Left forelimb (tissue), 1 donor: ENCODE measurements at places on chromosomes 5 and 9.

DNA sequence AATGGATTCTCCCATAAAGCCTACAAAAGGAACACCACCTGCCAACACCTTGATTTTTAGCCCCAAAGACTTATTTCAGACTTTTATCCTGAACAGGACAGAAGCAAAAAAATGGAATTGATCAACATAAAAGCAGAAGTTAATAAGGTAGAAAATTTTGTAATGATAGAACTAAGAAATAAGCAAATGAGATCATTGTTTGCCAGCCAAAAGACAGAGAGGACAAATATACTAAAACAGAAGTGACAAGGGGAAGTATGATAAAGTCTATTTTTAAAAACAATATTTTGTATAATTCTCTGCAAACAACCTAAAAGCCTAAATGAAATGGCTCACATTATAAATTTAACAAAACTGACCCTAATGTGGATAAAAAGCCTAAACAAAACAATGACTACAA is 110.5 kb upstream of the PRSS3 start:
- no peak for DNase-seq

- DNase-seq, result no peak
Measured at GRCh38 chr9:18996211-18996610, 36.8 kb downstream of the SAXO1 start.

DNA sequence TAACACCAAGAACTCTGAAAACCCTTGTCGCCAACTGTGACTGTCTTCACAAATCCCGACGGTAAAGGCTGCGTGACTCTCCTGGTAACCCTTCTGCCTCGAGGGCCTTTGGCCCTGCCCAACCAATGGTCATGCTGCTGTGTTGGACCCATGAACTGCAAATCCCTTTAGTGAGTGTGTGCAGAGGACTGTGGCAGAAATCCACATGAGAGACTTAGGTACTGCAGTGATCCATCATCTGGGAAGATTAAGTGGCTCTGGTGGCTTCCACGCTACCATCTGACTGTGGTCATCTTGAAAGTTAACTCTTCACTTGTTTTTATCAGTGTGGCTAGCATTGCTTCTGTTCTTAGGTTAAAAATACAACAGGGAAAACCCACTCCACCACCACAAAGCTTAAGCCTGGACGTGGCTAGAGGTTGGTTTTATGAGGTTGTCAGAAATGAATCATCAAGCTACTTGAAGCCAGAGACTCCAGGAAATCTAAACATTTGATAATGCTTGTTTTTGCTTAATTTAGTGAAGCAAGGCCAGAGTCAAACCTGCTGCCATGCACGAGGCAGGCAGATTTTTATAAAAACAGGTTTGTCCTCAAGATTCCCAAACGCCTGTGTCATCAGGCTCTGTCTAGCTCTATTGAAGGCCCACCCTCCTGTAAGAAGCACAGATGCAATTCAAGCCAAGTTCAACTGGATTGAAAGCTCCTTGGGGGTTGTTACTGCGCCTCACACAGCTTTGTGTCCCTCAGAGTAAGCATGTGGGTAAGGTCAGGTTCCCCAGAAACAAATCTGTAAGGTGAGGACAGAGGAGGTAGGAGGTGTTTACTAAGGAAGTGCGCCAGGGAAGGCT is 52.7 kb upstream of the ERCC6L2 start:
- no peak for DNase-seq

DNA sequence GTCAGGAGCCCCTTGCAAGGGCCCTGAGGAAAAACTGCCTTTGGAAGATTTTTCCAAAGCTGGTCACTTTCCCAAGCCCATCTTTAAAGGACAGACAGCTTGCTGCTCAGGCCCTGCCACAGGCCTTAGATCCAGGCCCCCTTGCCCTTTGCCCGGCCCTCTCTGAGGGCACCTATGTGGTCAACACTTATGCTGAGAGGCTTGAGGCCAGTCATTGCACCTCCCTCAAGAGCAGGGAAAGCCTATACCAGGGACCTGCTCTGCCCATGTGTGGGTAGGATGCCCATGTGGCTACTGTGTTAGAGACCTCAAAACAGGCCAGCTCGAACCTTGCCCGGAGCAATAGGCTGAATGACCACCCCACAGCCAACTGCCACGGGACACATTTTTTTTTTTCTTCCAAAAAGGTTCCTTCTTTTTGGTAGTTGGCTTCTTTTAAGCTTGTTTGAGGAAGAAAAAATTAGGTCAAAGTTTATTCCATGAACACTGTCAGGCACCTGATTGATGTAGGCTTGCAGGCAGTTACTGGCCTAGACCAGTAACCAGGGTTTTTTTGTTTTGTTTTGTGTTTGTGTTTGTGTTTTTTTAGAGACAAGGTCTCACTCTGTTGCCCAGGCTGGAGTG is 3.8 kb downstream of the TCF7 start:
- DNase-seq, result no peak

- no peak for DNase-seq
Measured at GRCh38 chr9:8484597-8485191, 685.1 kb upstream of the DMAC1 start.
